ENCODE measurements at places on chromosomes 2 and 18. TPM values are rescaled to one million over a fixed set of nuclear protein-coding genes. Genes with fewer than 3 reads are reported as not detected.

DNA sequence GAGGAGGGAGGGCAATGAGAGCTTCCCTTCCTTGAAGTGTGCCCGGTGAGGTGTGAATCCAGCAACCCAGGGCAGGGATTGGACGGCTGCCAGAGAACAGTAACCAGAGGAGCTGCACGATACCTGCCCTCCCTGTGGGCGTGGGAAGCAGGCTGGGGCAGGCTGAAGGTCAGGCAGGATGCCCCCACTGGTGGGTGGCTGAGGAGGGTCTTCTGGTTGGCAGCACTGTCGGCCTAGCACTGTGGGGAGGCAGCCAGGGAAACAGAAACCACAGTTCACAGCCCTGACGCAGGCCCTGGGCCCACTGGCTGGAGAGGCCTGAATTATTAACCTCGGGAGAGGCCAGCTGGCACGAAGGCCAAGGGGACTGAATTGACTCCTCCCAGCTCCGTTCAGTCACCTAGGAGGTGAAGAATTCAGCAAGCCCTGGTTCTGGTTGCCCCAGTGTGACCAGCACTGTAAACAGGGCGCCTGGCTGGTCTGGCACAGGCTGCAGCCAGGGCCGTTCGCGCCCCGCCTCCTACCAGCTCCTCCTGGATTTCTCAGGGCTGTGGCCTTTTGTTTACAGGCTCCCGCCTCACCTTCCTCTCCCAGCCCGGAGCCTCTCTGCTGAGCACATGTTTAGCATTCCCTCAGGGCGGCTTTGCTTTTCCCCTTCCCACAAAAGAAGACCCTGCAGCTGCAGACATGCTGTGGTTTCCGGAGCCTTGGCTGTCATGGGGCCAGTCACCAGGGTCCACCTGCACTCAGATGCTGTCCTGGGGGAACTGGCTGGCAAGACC, 97.8 kb downstream of the B3GNT2 start:
- no peak for DNase-seq

GRCh38 chr18:62018759-62019041, 125.9 kb upstream of the RNF152 start:
- no peak for DNase-seq

GRCh38 chr18:34880403-34880802, 160.8 kb upstream of the MAPRE2 start:
- DNase-seq, result no peak

DNA sequence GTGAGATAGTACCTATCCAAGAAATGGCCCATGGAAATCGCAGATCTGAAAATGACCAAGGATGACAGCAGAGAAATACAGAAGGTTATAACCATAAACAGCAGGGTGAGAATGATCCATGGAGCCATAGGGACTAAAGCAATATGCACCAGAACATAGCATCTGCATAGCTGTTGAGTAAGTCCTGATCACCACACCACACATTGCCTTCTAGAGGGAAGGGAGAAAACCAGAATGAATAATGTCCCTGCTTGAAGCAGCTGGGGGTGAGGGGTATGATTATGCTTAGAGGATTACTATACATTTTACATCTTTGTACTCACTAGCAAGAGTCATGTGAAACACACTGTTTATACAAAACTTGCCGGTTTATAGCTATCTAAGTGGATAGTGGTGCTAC, 350.4 kb downstream of the MBD2 start:
- no peak for DNase-seq

EFR3B gene
- polyA plus RNA-seq, result 0.06 TPM

RBM44 gene
- 0.80 TPM for polyA plus RNA-seq

DNPEP gene
- 53.1 TPM for polyA plus RNA-seq
